ENCODE measurements at places on chromosomes 2 and 18.

DNA sequence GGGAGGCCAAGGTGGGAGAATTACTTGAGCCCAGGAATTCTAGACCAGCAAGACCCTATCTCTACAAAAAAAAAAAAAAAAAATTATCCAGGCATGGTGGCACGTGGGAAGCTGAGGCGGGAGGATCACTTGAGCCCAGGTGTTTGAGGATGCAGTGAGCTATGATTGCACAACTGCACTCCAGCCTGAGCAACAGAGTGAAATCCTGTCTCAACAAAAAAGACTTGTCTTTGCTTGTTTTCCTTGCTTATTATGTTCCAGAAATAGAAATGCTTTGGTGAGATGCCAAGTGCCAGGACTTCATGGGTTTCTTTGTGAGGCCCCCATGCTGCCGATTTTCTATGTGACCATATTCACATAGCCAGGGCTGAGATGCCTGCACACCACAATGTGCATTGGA lies 9.0 kb downstream of the DCDC2C start:
- DNase-seq: no peak

DNA sequence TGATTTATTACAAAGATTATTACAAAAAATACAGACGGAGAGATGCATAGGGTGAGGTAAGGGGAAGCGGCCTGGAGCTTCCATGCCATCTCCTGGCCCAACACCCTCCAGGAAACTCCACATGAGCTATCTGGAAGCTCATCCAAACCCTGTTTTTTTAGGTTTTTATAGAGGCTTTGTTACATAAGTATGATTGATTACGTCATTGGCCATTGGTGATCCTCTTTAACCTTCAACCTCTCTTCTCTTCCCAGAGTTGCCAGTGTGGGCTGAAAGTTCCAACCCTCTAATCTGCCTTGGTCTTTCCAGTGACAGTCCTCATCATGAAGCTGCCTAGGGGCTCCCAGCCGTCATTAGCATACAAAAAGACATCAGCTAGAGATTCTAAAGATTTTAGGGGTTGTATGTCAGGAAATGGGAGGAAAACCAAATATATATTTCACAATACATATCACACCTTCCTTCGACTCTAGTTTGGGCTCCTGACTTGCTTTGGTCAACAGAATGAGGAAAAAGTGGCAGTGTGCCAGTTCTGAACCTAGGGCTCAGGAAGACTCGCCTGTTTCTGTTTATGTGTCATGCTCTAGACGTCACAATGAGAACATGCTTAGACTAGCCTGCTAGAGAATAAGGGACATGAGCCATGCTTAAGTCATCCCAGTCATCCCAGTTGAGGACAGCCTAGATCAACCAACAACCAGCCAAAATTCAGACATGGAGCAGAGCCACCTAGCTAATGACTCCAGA lies 54.1 kb downstream of the ETAA1 start:
- no peak for DNase-seq

- DNase-seq: no peak
Measured at GRCh38 chr2:30454571-30454970, 7.5 kb downstream of the LCLAT1 start.

- DNase-seq: no peak
Measured at GRCh38 chr2:168482269-168482668, 26.2 kb downstream of the CERS6 start.

DNA sequence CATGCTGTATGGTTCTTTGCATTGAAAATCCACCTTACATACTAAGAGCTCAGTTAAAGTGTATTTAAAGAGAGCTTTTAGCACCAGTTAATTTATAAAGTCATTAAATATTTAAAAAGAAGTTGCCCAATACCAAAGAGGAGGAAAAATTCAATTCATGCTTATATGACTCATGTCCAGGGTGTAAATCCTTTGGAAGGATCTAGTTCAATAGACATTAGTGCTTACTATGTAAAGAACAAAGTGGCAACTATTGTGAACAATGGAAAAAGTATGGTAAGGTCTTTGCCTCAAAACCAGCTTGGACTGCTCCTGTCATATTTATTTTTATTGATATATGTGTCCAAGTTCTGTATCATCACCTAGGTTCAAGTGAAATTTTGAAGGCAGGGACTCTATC lies 90.5 kb downstream of the SCN9A start:
- no peak for DNase-seq

DNA sequence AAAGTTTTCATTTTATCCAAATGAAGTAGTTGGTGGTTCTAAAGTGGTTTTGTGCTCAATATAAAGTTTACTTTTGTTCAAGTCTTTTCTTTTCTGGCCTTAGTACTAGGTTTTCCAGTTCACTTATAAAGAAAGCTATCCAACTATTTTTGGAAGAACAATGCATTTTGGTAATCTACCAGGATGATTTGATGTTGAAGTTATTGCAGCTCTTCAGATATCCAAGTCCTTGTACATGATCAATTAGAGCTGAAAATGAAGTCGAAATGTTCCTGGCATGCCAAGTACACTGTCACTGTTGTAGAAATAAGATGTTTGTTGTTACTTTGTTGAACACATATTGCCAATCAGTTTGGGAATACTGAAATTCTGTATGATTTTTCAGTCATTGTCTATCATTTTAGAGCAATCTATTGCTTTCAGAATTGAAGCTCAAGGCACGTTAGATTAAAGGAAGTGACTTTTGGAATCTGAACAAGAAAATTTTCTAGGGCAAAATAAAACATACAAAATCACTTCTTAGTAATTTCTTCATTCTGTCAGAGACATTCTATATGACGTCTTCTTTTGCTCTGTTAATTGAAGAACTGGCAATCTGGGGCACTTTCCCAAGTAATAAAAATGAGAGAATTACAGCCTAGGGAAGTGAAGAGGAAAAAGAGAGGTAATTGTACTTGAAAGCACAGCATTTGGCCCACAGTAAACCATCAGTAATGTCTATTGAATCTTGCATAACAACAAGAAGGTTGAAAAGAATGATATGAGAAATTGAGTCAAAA lies 232.3 kb downstream of the MREG start:
- DNase-seq: no peak

DNA sequence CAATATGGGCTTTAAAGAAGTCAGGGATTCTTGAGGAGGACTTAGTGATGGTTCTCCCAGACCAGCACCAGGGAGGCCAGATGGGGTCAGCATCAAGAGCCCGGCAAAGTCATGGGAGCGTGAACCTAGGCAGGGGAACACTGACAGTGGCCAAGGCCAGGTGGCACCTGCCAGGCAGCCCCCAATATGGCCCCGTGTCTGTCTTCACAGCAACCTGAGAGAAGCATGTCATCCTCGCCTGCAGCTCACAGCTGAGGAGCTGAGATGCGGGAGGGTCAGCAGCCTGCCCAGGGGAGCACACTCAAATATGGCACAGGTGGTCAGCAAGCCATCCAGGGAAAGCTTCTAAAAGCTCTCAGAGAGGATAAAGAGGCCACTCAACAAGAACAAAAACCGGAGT lies 105.7 kb upstream of the GPC1 start:
- DNase-seq: no peak

DNA sequence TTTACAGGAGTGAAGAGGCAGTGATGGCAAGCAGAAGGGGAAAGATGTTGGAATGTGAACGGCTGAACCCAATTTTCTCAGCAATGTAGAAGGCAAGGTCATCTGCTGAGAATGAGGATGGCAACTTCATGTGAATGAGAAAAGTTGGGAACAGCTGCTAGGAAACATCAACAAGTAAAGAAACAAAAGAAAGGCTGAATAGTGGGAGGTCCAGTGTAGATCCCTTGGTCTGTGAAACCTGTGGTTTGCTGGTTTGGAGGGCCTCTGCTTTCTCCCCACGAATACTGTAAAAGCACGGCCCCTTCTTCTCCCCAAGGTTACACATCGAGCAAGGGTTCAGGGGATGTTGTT lies 27.4 kb downstream of the MARCHF4 start:
- DNase-seq: no peak

DNA sequence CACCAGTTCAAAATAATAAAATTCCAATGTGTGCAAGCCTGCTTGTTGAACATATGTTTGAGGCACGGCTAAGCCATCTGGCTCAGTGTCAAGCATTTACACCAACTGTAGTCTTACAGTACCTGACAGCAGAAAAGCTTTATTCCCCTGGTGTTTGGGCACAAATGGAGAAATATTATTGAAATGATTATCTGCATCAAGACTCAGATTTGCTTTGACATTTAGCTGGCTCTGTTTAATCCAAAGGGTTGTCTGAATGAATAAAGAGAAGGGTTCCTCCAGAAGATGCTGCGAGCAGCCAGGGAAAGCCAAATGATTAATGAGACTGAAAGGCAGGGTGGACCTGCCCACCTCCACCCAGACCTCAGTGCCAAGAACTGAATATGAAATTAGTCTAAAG lies 393.2 kb upstream of the GALNT5 start:
- no peak for DNase-seq

DNA sequence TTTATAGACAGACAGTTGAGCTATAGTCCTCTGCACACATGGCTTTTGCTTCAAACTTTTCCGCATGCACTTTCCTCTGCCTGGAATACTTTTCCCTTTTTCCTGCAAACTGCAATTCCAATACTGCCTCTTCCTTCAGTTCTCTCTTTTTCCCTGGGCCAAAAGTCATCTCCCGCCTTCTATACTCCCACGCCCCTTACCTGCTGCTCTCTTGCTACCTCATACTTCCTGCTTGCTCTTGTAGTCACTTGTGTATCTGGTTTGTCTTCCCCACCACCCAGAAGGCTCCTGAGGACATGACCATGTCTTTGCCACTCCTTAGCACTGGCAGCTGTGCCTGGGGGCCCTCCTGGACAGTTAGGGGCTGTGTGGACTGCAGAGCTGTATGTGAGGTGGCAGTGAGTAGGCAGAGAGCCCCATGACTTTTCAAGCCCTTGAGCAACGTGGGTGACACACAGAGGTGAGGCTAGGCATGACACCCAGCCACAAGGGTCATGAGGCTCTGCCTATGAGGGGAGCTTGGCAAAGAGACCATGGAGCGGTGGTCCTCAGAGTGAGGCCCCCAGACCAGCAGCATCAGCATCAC lies 23.2 kb downstream of the SPEG start:
- no peak for DNase-seq

GRCh38 chr2:233680361-233681045 lies 1.2 kb upstream of the UGT1A7 start:
- DNase-seq: no peak

DNA sequence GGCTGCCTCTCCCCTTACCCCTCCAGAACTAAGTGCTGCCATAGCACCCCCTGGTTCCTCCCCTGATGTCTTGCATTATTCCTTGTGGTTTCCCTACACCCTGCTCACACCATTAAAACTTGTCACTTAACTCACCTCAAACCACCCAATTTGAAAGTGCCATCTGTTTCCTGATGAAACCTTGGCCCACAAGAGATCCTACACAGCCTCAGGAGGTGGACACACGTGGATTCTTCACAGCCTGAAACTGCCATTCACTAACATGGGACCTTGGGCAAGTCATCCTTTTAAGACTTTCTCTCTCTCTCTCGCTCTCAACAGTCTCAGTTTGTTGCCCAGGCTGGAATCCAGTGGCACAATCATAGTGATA lies 27.5 kb upstream of the FAM124B start:
- no peak for DNase-seq

- no peak for DNase-seq
Measured at GRCh38 chr2:8607606-8608005, 74.2 kb upstream of the ID2 start.

DNA sequence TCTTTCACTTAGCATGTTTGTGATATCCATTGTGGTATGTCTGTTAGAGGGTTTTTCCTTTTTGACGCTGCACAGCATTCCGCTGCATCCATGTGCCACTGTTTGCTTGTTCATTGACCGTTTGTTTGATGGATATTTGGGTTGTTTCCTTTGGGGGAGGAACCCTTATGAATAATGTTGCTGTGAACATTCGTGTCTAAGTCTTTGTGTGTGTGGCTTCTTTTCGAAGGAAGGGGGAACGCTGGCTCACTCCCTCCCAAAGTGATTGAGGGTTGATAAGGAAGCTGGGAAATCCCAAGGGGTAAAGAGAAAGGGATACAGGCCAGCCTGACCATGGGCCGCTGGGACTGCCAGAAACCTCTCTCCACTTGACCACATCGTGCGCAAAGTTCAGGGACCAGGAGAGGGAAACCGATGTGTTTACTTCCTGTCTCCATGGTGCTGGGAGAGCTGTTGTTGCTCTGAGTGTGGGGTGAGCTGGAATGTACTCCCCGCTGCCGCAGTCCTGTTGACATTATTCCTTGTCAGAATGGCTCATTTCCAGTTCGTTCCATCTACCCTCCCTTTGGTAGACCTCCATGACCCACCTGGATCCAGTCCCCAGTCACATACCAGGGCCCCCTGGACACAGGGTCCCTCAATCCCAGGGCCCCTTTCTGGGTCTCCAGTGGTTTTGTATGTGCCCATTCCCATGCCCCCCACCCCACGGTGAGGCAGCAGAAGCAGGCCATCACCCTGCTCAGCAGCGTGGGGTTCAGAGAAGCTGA lies 39.6 kb downstream of the HS1BP3 start:
- no peak for DNase-seq

DNA sequence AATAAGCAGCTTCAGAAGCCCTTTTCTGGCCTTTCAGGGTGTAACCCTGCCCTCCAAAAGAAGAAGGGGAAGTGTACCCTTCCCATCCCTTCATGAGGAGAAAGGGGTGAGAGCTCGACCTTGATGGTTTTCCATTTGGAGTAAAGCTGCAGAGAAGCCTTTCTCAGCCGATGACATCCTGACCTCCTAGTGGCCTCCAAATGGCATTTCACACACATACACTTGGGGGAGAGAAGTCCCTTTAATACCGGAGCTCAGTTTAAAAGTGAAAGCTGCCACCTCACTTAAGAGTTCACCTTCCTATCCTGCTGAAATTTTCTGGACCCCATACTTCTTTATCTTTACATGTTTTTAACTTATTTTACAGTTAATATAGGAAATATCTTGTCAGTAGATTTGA lies 716.7 kb downstream of the DCDC2C start:
- DNase-seq: no peak

DNA sequence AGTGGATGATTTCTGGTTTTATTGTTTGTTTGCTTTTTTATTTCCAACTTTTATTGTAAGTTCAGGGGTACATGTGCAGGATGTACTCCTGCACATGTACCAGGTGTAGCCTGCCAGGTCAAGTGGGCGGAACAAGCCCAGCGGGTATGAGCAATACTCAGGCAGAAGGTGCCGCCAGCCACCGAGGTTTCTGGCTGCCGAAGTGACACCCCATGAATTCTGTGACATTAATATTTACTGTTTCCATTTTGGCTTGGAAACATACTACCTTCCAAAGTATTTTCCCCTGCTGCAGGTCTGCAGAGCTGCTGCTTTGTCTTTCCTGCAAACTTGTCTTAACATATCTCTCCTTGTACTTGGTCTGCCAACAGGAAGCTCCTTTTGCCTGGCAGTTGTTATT lies 78.5 kb downstream of the PTPN4 start:
- no peak for DNase-seq

- no peak for DNase-seq
Measured at GRCh38 chr2:75632813-75633212, 13.8 kb upstream of the MRPL19 start.

DNA sequence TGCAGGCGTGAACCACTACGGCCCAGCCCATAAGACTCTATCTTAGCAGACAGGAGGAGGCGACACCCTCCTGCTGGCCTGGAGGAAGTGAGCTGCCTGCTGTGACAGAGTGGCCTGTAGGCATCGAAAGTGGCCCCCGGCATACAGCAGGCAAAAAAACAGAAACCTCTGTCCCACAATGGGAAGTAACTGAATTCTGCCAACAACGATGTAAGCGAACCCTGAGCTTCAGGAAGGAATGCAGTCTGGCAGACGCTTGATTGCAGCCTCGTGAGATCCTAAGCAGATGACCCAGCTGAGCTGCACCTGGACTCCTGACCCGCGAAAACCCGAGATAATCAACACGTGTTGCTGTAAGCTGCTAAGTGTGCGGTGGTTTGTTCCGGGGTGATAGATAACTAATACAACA lies 13.6 kb downstream of the MRO start:
- no peak for DNase-seq

GRCh38 chr2:111030260-111030891 lies 90.3 kb upstream of the BCL2L11 start:
- DNase-seq: no peak
